Pancreas (tissue), 10 donors: ENCODE measurements at places on chromosomes 1 and 21. TPM values are rescaled to one million over a fixed set of nuclear protein-coding genes. Genes with fewer than 3 reads are reported as not detected.

Gene OXCT2
- total RNA-seq = 2.2 TPM

GRCh38 chr1:20974951-20975350, 187.8 kb upstream of the HP1BP3 start:
- no peak for DNase-seq

DNA sequence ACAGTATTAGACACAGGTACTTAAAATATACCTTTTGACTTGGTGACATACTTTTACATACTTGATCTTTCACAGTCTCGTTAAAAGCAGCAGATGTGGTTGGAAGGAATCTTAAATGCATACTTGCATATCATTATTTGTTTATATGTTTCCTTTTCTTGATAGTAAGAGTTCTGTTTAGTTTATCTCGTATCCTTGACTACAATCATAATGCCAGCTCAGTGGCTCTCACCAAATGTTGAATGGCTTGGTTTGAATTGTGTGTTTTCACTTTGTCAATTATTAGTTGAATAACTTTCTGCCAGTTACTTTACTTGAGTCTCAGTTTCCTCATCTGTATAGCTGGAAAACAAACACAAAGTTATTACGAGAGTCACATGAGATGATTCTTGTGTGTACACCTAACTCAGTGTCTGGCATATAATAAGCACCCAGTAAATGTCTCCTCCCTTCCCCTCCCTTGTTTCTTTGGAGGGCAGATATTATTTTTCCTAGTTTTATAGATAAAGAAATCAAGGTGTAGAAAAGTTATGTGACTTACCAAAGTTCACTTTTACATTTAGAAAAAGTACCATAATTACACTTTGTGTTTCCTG, 131.6 kb upstream of the IVNS1ABP start:
- no peak for DNase-seq

DNA sequence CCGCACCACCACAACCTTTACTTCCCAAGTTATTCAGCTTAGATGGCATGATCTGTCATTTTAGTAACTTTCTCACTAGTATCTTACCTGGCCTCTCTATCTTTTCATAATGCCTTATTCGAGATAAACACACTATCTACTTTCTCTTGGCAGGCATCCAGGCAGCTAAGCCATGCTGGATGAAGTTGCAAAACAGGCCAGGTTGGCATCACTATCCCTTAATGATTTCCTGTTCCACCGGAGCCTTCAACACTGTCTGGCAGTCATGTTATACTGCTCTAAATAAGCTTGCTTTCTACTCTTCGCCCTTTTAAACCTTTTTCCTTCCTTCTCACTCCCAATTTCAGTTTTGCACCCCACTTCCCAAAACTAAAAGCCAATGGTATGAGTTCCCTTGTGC, 12.0 kb upstream of the KCNH1 start:
- DNase-seq = no peak

Gene C4BPB
- 6.3 TPM for total RNA-seq

DNA sequence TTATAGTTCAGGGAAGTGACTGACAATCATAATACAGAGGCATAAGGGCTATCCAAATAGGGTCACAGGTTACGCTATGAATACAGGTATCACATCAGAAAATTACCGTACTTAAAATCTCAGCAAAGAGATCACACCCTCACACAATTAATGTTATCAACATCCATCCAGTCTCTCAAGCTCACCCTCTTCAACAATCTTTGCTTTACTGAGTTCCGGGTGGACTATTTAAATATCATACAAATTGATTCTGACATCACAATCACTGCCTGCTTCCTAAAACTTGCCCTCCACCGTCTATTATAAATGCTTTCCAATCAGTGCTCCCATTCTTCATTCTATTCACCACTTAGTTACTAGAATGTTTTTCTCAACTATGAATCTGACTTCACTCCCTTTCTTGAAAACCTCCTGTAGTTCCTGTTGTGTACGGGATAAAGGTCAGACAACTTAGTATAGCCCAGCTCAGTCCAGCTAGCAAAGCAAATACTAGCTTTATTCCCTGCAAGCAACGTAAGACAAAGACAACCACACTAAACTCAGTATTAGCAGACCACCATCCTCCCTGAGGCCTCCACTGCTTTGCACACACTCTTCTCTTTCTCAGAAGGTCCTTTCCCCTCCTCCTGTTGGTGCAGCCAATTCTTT, 398.7 kb downstream of the SMYD3 start:
- DNase-seq = no peak

- DNase-seq = no peak
Observed at GRCh38 chr21:40964691-40965090, 117.7 kb upstream of the DSCAM start.
